ENCODE measurements at places on chromosomes 6 and 20. TPM values are rescaled to one million over a fixed set of nuclear protein-coding genes. Genes with fewer than 3 reads are reported as not detected.
A peak's percentile ranks its signal among the peaks of the same experiment; 100 is the strongest.

GRCh38 chr20:24316731-24317130 is 152.7 kb upstream of the SYNDIG1 start:
- no peak for DNase-seq

OPN5 gene
- not detected for polyA plus RNA-seq

EYA2 gene
- polyA plus RNA-seq: 0.37 TPM

DNA sequence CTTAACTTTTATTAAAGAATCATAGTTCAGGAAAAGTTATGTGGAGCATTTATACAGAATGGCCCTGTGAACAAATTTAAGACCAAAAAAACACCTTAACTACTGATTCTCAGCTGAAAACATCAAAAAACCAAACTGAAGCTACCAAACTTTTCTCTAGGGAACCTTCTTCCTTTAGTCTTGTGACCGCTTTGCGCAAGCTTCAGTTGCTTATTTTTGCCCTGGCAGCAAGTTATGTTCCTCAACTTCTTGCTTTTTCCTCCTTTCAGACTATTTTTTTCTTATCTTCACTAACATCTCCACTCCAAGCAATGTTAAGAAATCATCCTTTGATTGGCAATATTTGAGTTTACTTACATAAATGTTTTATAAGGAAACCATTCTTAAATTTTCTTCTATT is 100.1 kb downstream of the MYB start:
- DNase-seq: peak; percentile 27

All from fibroblast of lung (primary cell).